Panc1 (cell line): ENCODE measurements at places on chromosomes 3 and 15. TPM values are rescaled to one million over a fixed set of nuclear protein-coding genes. Genes with fewer than 3 reads are reported as not detected.

BOC gene
- total RNA-seq: 0.33 TPM

GRCh38 chr3:183330881-183331280 is 77.8 kb downstream of the B3GNT5 start:
- DNase-seq: no peak

SLC9C1 gene
- total RNA-seq: not detected

GRCh38 chr3:89405176-89405575 is 297.8 kb downstream of the EPHA3 start:
- DNase-seq: no peak

DNA sequence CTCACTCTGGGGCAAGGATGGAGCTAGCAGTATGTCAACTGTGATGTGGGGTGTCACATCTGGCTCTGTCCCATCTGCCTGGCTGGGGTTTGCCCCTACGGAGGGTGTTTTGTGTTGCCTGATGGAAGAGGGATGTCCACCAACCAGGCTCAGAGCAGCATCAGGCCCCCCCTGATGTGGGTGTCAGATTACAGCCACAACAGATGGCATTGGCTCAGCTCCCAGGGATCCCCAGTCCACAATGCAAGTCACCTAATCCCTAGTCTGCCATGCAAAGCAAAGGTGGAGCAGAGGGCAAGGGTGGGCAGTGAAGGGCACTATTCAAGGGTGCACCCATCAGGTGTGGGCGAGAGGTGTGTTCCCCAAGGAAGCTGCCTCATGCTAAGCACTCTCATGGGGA is 48.9 kb upstream of the AMOTL2 start:
- no peak for DNase-seq

DNA sequence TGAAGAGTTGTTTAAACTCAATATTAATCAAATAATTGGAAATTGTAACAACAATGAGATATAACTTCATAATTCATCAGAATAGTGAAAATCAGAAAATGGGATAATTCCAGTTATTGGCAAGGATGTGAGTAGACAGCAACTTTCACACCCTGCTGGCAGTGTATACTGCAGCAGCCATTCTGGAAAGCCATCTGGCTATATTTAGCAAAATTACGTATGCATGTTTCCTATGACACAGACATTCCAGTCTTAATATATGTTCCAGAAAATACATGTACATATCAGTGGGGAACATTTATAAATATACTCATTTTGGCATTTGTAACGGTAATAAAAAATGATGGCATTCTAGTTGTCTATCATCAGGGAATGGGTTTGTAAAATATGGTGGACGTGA is 564.1 kb downstream of the GBE1 start:
- no peak for DNase-seq

DNA sequence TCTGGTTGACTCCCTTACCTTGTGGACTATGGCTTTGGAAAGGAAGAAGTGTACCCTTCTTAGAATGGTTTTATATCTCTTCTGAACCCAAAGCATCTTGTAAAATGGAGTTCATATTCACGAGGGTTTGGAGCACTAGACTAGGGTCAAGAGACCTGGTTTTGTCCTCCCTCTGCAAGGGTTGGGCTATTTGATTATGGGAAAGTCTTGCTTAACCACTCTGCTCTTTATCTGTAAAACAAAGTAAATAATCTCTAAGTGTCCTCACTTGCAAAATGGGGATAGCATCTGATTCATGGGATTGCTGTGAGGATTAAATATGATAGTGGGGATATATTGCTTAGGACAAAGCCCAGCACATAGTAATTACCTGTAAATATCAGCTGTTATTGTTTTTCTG is 17.9 kb upstream of the SLC2A2 start:
- no peak for DNase-seq

DNA sequence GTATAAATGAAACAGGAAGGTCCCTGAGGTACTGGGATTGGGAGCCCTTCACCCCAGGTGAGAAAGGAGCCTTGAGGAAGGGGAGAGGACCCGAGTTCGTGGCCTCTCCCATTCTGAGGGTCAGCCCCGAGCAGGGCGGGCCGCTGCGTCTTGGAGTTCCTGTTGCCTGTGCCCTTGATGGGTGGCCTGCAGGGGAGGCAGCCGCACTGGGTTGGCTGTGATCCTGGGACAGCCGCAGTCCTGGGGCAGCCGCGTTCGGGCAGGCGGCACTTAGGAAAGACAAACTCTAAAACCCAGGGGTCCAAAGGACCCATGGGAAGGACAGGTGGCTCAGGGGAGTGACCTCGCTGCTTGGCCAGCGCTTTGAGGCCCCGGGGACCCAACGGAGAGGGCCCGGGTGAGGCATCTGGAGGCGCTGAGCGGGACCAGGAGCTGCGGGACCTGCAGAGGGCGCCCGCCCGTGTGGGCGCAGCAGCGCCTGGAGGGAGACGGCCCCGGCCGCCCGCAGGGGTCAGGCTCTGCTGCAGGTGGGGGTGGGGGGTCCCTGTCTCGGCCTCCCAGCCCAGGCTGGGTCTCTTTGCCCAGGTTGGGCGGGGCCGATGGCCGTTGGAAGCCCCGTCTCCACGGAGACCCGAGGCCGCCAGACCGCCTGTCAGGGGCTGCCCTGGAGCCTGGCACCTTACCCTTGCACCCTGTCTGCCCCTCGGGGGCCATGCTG is 65.1 kb downstream of the HMCES start:
- no peak for DNase-seq
